ENCODE measurements at places on chromosomes 11 and 22. TPM values are rescaled to one million over a fixed set of nuclear protein-coding genes. Genes with fewer than 3 reads are reported as not detected.
A peak's percentile ranks its signal among the peaks of the same experiment; 100 is the strongest.

TMEM218 gene
- polyA plus RNA-seq = 25.8 TPM

KDM4E gene
- 0.08 TPM for polyA plus RNA-seq

OR51I1 gene
- polyA plus RNA-seq = not detected

DBX1 gene
- polyA plus RNA-seq = 8.8 TPM

CABP7 gene
- polyA plus RNA-seq = 0.10 TPM

- DNase-seq = no peak
Measured at GRCh38 chr11:130157101-130157500, 2.5 kb upstream of the ST14 start.

DNA sequence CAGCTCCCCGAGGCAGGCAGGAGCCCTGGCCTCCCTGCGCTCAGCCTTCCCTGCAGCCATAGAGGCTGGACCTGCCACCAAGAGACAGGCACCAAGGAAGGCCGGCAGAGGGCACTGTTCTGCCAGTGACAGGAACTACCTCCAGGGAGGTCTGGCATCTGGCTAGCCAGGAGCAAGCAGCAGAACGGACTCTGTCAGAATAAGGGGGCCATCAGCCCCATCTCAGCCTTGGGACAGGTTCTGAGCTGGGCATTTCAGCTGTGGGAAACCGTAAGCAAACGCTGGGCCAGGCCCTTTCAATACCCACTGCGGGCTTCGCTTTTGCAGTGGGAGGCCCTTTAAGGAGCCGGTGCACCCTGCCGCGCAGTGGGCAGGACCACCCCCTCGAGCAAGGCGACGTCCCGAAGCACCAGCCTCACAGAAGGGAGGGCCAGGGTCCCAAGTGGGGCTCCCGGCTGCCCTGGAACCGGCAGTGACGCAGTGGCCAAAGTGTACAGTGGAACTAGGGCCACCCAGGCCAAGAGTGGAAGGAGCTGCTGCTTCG is 18.2 kb downstream of the IFT27 start:
- DNase-seq = peak; percentile 55

DNA sequence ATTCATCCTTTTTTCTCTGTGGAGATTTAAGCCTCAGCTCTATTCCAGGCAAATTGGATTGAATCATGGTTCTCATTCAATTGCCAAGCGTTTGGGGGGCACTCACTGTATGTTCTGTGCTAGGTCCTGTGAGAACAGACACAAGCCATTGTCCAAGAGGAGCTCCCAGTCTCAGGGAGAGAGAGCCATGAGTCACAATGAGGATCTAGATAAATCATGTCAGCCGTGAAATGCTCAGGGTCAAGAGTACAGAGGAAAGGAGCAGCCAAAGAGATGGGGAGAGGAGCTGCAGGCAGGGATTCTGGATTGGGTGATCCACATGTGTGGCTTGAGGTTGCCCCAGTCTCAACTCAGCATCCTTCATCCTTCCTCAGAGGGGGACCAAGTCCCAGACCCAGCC is 93.6 kb downstream of the FEZ1 start:
- no peak for DNase-seq

DNA sequence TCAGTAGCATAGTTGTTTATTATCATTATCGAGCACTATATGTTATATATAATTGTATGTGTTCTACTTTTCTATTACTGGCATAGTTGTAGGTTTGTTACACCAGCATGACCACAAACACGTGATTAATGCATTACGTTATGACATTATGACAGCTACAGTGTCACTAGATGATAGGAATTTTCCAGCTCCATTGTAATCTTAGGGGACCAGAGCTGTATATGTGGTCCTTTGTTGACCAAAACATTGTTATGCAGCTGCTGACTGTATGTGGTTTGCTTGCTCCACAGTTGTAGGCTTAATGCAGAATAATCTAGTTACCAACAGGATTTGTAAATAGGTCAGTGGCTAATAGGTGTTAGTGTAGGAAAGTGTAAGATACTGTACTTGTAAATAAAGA is 66.1 kb downstream of the HSD17B12 start:
- DNase-seq = no peak

DNA sequence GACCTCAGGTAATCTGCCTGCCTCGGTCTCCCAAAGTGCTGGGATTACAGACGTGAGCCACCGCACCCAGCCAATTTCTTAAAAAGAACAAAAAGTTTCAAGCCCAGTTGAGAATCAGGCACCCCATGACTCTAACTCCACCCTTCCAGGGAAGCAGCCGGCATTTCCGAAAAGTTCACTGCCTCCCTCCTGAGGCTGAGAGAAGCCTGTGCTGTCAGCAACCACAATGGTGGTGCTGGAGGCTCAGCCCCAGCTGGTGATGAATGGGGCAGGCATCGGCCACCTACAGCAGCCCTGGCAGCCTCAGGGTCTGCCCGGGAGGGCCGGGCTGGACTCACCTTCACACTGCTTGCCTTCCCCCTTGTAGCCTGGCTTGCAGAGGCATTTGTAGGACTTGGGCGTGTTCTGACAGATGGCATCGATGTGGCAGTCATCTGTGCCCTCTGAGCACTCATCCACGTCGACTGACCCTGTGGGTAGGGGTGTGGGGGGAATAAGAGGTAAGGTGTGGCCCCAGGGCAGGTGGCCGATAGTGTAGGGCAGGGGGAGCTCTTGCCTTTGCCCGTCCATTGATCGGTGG is 4.3 kb downstream of the SCUBE1 start:
- no peak for DNase-seq

GRCh38 chr11:74519710-74520109 is 26.2 kb upstream of the LIPT2 start:
- DNase-seq = no peak

DNA sequence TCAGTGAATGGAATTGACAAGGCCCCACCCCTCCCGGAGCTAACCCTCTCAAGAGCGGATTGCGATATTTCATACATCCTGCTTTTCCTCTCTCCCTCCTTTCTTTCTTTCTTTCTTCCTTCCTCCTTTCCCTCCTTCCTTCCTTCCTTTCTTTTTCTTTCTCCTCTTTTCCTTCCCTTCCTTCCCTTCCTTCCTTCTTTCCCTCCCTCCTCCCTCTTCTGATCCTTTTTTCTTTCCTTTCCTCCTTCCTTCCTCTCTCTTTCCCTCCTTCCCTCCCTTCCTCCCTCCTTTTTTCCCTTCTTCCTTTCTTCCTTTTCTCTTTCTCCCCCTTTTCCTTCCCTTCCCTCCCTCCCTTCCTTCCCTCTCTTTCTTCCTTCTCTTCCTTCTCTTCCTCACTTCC is 15.0 kb upstream of the MN1 start:
- no peak for DNase-seq
